Right ventricle myocardium inferior (tissue), 1 donor: ENCODE measurements at places on chromosomes 3 and 15. TPM values are rescaled to one million over a fixed set of nuclear protein-coding genes. Genes with fewer than 3 reads are reported as not detected.

FGF7 gene
- 44.6 TPM for total RNA-seq

HOMER2 gene
- 53.7 TPM for total RNA-seq

GRCh38 chr3:67288466-67289106 is 290.5 kb downstream of the KBTBD8 start:
- no peak for DNase-seq

DNA sequence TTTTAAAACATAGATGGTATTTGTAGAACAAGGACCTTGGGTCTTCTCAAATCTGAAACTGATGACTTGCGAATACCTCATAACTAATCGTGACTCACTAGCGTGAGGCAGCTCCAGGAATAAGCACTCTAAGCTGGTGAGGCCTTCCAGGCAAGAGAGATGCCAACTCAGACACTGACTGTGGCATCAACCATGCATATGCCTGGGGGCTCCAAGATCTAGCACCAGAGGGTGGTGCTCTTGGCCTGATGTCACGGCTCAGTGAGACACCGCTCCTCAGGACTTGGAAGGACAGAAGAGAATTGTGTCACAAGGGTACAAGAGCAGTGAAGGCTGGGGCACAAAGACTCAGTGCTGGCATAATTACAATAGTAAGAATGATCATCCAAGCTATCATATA is 125.0 kb upstream of the TRIM42 start:
- DNase-seq = no peak

DNA sequence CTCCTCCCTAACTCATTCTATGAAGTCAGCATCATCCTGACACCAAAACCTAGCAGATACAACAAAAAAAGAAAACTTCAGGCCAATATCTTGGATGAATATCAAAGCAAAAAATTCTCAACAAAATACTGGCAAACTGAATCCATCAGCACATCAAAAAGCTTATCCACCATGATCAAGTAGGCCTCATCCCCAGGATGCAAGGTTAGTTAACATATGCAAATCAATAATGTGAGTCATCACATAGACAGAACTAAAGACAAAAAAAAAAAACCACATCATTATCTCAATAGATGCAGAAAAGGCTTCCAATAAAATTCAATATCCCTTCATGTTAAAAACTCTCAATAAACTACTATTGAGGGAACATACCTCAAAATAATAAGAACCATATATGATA is 306.8 kb upstream of the TMC3 start:
- DNase-seq = no peak

GRCh38 chr3:191484461-191484860 is 23.5 kb downstream of the PYDC2 start:
- no peak for DNase-seq

DNA sequence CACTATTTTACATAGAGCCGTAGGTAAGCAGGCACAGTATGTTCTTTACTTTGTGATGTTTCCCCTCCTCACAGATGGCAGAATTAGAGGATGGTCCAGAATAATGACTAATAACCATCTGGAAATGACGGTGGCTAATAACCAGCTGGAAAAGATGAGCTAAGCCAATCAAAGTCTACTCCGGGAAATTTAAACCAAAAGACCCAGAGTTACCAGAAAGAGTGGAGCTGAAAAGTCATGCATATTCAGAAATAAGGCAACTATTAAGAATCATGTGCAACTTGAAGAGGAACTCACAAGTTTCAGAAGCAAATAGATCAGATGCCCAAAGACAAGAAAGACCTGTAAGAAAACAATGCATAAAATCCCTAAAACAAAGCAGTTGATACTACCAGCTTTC is 33.6 kb downstream of the DMXL2 start:
- DNase-seq = no peak
